ENCODE measurements at places on chromosomes 2 and 18. TPM values are rescaled to one million over a fixed set of nuclear protein-coding genes. Genes with fewer than 3 reads are reported as not detected.

DIPK1C gene
- not detected for total RNA-seq

ATOH8 gene
- not detected for total RNA-seq

LRRC30 gene
- total RNA-seq = not detected

- DNase-seq = no peak
Observed at GRCh38 chr2:103152556-103152955, 390.7 kb downstream of the TMEM182 start.

GRCh38 chr18:25422230-25422629 is 70.3 kb upstream of the ZNF521 start:
- DNase-seq = no peak

GRCh38 chr2:174779361-174779928 is 15.2 kb upstream of the CHRNA1 start:
- no peak for DNase-seq

TBR1 gene
- total RNA-seq = not detected

SIX3 gene
- not detected for total RNA-seq

GRCh38 chr18:12929477-12930083 is 18.2 kb upstream of the SEH1L start:
- DNase-seq = peak; percentile 58

GRCh38 chr2:25421289-25421688 is 79.6 kb upstream of the DNMT3A start:
- no peak for DNase-seq

DNA sequence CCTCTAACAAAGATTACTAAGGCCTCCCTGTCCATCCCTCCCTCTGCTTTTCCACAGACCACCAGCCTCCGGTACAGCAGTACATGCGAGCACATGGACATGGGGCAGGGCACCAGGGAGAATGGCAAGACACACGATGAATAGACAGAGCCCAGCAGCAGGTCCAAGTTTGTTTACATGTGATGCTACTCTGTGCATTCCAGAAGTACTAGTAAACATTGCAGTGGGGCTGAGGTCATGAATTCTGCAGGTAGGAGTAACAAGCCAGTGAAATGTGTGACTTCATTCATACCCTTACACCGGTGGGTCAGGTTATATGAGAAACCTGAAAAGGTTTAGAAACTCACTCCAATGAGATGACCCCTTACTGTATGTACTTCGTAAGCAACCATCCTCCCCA is 205.7 kb downstream of the BCL11A start:
- DNase-seq = no peak

TRPM8 gene
- total RNA-seq = not detected

DNA sequence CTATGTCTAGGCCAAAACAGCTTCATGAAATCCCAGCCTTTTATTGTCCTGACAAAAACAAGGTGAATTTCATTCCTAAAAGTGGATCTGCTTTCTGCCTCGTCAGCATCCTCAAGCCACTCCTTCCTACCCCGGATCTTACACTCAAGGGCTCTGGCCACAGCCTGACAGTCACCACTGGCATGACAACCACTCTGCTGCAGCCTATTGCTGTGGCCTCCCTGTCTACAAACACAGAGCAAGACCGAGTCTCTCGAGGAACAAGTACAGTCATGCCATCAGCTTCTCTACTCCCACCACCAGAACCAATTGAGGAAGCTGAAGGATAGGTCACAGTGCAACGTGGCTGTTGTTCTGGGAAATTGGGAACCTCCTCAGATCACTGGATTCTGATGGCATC is 106.1 kb downstream of the ICA1L start:
- DNase-seq = no peak

- DNase-seq = no peak
Observed at GRCh38 chr2:146246736-146247523, 1597.9 kb upstream of the ACVR2A start.

TEKT4 gene
- total RNA-seq = not detected

DNA sequence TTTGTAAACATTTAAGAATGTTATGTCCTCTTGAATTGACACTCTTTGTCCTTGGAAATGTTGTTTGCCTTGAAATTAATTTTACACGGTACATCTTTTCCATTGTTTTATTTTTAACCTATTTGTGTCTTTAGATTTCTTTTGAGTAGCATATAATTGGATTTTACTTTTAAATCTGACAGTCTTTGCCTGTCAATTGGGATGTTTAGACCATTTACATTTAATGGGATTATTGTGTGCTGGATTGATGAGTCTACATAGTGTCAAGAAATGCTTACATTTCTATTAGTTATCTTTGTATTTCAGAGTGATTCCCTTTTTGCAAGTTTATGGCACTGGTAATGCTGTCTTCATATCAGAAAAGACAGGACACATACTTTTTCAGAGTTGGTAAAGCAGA is 61.5 kb downstream of the BABAM2 start:
- DNase-seq = no peak

CIB4 gene
- not detected for total RNA-seq

DNA sequence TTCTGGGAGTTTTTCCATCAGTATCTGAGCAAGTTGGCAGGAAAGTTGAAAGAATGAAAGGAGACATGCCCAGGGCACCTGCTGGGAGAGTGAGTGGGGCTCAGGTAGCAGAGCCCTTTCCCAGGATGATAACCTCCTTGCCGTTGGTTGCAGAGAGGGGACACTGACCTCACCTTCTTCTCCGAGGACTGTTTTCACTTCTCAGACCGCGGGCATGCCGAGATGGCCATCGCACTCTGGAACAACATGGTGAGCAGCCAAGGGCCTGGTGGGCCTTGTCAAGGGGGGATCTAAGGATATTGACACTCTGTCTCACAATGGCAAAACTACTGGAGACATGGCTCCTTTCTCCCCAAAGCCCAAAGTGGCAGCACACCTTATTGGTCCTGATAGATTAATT is 118.8 kb upstream of the PPP1CB start:
- no peak for DNase-seq

CLEC4F gene
- not detected for total RNA-seq

SEMA4C gene
- 16.6 TPM for total RNA-seq

DNA sequence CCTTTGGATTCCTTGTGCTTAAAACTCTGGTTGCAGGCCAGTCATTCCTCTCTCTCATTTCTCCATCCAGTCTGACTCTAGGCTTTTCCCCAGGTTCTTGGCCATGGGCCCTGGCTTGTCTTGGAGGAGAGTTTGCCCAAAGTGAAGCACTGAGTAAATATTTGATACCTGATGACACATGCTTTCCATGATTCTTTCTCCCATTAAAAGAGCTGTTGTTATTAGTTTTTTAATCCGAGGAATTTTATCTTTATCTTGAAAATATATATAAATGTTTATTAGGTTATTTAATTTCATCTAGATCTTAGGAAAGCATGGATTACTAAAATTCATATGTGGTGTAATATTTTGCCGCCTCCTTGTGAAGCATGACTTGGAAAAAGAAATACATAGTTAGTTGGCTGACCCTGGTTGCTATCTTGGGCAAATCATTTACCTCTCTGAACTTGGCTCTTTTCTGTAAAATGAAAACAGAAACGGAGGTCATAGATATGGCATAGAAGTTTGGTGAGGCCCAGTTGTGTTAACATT is 650.1 kb downstream of the SLC4A3 start:
- no peak for DNase-seq

DNA sequence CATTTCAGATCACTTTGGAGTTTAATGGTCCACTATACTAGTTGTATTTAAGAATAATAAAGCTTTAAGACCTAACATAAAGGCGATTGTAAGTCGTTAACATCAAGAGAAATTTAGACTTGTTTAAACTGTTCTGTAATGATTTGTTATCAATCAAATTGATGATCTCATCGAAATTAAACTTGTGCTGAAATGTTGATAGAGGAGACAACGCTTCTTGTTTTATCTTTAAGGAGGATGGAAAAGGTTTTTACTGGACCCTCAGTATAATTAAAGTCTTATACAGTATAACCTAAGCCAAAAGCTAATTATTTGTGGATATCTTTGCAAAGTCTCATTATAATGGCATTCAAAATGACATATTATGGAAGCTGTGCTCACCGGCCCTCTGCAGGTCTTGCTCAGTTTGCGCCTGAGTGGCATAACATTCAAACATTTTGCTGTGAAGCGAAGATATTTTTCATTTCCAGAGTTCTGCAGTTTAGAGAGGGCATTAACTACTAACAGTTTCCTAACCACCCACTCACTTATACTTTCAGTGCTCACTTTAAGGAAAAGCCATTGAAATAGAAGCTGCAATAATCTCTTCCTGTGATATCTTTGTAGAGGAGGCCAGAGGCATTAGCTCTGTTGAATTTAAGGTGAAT is 1.4 kb upstream of the SERTAD2 start:
- no peak for DNase-seq

DNA sequence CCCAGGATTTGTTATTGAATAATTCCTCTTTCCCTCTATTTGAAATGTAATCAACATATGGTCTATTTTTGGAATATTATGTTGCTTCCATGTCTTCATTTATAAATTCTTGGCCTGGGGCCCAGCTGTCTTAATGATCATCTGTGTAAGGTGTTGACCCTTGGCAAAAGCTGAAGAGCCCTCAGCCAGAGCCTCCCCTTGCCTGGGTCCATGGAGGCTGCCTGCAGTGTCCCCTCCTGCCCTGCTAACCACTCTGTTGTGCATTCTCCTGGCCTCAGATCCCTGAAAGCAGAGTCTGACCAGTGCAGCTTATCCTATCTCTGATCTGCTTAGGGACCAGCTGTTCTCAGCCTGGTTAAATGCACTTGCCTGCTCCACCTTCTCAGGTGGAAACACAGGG is 226.1 kb upstream of the APCDD1 start:
- no peak for DNase-seq

GRCh38 chr2:197113275-197113711 is 186.8 kb upstream of the PGAP1 start:
- DNase-seq = peak; percentile 38

DNA sequence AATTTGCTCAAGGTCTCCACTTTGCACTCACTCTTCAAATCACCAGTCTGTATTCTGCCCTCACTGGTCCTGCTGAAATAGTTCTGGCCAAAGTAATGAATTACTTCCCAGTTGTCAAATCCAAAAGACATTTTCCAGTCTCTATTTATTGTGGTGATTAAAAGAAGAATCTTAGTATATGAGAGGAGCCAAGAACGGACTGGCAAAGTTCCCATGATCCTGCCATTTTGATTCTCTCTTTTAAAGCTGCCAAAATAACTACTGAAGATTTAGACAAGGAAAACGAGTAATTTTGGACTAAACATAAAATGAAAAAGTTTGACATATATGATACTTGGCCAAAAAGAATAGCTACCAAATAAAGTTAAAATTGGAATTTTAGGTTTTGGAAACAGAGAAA is 12.0 kb downstream of the THSD7B start:
- no peak for DNase-seq

- DNase-seq = no peak
Observed at GRCh38 chr2:198774576-198774975, 683.2 kb downstream of the SATB2 start.

DNA sequence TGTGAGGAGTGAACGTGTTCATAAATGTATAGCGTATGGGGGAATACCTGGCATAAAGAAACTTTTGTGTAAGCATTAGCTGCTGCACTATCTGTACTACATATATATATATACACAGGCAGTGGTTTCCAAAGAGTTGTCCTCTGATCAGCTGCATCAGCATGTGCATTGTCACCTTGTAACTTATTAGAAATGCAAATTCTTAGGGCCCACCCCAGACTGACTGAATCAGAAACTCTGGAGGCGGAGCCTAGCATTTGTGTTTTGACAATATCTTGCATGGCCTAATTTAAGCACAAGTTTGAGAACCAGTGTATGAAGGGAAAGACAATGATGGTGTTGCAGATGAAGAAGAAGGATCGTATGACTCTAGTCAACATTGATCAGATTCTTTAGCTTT is 299.5 kb downstream of the CCDC102B start:
- DNase-seq = no peak

PPP1R7 gene
- 82.6 TPM for total RNA-seq

- DNase-seq = no peak
Observed at GRCh38 chr2:215052404-215052803, 86.0 kb downstream of the ABCA12 start.

DNA sequence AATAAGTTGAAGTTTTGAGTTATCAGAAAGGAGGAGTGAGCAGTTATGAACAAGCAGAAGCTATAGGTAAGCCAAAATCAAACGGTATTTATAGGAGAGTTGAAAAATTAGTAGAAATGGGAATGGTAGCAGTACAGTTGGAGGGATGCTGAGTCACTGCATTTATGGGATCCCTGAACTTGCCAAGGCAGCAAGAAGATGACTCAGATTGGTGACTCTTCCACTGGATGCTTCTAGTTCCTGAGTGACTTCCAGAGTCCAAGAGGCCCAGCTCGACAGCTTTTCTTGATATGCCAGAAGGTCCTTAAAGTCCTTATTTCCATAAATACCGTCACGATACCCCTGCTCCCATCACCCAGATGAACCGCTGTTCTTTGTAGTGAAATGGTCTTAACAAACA is 31.1 kb upstream of the ACTR3 start:
- no peak for DNase-seq

GRCh38 chr18:22868831-22869230 is 64.3 kb upstream of the RBBP8 start:
- no peak for DNase-seq
